ENCODE measurements at places on chromosomes 12 and 14.

DNA sequence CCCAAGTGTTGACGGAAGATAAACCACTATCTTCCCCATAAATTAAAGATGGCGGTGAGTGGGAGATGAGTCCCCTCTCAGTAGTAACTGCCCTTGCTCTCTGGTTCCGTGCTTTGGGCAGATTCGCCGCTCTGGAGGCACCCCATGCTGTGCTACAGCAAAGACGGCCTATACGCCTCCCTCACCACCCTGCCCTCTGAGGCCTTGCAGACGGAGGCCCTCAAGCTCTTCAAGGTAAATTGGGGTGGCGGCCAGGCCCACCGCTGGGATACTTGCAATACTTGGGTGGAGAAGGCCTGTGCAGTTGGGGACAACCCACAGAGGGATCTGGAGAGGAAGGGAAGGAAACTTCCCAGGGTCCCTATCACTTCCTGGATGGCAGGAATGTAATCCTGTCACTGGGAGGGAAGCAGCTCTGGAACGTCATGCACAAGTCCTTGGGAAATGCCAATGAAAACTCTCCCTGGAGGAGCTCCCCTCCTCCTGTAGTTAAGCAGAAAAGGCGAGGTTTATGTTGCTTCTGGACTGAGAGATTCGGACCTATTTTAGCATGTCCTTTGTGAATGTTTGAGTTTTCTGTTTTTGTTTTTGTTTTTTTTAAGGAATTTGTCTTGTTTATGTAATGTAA lies 22.8 kb downstream of the PIGH start:
- no peak for DNase-seq

DNA sequence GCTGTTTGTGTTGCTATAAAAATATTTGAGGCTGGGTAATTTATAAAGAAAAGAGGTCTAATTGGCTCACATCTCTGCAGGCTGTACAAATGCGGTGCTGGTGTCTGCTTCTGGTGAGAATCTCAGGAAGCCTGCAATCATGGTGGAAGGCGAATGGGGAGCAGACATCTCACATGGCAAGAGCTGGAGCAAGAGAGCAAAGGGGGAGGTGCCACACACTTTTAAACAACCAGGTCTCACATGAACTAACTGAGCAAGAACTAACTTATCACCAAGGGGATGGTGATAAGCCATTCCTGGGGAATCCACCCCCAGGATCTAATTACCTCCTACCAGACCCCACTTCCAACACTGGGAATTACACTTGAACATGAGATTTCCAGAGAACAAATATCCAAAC lies 300.7 kb upstream of the MDGA2 start:
- no peak for DNase-seq

DNA sequence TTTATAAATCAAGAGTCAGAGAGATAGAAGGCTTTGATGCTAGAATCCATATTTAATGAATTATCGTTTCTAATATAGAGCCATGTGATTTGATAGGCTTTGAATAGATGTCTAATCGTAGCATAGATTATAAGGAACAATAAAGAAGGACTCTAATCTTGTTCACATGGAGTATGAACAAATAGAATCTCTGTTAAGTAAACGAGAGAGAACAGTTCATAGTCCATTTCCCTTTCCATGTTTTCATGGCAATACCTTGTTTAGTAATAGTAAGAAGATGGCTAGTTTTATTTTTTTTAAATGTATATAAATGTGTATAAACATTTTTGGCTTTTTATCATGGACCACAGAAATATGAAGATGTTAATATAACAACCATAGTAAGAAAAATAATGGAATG lies 32.3 kb upstream of the RAD51AP1 start:
- DNase-seq = no peak

DNA sequence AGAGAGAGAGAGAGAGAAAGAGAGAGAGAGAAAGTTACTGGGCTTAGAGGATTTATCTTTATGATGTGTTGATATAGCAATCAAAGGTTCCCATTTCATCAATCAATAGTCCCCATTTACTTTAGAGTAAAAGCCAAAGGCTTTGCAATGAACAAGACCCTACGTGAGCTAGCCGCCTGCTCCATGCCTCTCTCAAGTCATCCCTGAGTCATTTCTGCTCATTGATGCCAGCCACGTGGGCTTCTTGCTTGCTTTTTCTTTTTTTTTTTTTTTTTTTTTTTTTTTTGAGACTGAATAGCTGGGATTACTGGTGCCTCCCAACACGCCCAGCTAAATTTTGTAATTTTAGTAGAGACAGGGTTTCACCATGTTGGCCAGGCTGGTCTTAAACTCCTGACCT lies 70.9 kb downstream of the GPR135 start:
- no peak for DNase-seq

DNA sequence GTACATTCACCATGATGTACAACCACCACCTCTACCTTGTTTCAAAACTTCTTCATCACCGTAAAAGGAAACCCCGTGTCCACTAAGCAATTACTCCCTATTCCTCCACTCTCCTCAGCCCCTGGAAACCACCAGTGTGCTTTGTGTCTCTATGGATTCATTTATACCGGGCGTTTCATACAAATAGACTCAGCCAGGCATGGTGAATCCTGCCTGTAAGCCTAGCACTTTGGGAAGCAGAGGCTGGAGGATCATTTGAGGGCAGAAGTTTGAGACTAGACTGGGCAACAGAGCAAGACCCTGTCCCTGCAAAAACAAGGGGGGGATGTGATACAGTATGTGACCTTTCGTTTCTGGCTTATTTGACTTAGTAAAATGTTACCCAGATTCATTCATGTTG lies 21.2 kb upstream of the RNF34 start:
- DNase-seq = no peak

DNA sequence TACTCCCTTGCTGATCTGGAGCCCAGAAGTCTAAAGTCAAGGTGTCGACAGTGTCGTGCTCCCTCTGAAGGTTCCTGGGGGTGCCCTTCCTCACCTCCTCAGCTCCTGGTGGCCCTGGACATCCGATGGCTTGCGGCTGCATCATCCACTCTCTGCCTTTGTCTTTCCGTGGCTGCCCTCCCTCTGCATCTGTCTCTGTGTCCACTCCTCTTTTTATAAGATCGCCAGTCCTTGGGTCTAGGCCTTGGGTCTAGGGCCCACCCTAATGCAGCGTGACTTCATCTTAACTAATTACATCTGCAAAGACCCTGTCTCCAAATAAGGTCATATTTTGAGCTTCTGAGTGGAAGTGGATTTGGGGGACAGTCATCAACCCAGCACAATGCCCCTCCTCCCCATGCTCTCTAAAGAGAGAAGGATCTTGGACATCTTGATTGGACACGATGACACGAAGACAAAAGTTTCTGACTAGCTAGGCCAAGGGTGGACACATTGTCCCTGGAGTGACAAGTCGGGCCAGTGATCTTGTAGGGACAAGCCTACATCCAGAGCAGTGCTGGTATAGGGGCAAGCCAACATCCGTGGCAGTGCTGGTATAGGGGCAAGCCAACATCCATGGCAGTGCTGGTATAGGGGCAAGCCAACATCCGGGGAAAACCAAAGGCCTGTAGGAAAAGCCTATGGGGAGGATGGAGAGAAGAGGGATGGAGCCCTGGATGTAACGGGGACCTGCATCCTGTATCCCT lies 93.9 kb upstream of the DIO3 start:
- DNase-seq = no peak

DNA sequence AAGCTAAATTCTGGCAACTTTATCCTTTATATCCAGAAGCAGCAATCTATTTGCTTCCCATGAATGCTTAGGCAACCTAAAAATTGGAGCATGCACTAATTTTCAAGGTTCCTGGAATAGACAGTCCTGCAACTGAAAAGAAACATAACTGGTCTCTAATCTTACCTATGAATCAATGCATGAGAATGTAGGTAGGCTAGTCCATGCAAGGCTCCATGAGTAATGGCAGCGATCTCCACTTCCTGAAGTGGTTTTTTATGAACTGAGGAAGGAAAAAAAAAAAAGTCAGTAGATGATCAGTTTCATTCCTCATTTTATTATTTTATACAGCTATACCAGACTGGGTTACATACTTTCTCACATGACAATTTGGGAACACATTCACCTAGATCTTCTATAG lies 102.0 kb downstream of the PEBP1 start:
- DNase-seq = no peak

DNA sequence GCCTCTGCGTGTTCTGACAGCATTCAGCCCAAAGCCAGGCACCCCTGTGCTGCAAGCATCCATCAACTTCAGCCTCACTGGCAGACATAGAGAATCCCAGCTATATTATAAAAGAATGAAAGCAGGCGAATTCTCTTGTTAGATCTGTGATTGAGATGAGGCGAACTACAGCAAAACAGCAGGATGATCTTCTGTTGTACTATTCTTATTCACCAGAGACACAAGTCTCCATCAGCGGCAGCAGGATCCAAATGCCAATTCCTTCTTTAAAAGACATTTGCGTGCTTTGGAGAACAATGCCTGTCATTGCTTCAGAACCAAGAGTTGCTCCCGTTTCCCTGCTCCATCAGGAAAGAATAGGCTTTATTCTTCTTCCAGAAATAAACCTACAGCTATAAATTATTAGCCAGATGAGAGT lies 188.9 kb downstream of the SLC41A2 start:
- no peak for DNase-seq

- DNase-seq = no peak
Observed at GRCh38 chr14:39547845-39548244, 115.6 kb upstream of the FBXO33 start.
